Liver (tissue), 10 donors: ENCODE measurements at places on chromosomes 3 and 15. TPM values are rescaled to one million over a fixed set of nuclear protein-coding genes. Genes with fewer than 3 reads are reported as not detected.

Gene PP2D1
- polyA plus RNA-seq = not detected

Gene TEX264
- 40.0 TPM for polyA plus RNA-seq

GRCh38 chr15:60932051-60932915, 296.8 kb downstream of the RORA start:
- no peak for DNase-seq

DNA sequence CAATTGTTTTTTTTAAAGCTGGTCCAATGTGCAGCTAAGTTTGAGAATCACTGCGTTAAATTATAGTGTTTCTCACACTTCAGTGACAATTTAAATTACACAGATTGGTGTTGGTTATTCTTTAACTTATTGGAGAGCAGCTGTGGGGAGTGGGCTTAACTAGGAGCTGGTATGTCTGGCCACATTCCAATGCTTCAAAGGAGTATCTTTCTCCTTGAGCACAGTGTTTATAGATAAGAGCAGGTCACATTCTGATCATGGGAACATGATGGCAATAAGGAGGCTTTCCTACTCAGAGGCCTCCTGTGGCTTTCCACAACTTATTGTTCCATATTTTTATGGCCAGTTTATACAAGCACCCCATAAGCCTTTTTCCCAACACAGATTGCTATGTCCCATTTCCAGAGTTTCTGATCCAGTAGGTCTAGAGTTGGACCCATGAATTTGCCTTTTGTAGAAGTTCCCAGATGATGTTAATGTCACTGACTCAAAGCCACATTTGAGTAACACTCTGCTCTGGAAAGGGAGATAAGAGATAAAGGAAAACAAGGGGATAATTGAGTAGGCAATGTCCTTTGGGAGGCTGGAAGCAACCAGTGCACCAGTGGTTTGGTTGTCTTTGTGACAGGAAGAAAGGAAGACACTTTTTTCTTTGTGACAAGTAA, 33.0 kb upstream of the PLSCR4 start:
- DNase-seq = no peak

- DNase-seq = no peak
Observed at GRCh38 chr3:175257123-175257522, 398.0 kb downstream of the NAALADL2 start.

DNA sequence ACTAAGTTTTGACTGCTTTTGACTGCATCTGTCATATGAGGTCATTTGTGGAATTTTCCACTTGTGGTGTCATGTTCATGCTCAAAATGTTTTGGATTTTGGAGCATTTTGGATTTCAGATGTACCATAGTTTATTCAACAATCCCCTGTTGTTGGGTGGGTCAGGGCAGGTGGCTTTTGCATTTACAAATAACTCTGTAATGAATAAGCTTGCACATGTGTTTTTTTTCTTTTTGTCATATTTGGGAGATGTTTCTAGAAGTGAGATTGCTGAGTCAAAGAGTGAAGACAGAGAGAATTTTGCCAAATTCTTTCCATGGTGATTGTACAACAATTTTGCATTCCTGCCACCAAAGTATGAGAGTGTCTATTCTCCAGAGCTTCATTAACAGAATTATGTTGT, 62.4 kb upstream of the ADPGK start:
- no peak for DNase-seq

- no peak for DNase-seq
Observed at GRCh38 chr3:110344897-110345767, 726.5 kb upstream of the NECTIN3 start.
